ENCODE measurements at places on chromosomes 13 and 19. TPM values are rescaled to one million over a fixed set of nuclear protein-coding genes. Genes with fewer than 3 reads are reported as not detected.

- no peak for DNase-seq
Measured at GRCh38 chr13:111855191-111855590, 211.8 kb upstream of the SOX1 start.

DNA sequence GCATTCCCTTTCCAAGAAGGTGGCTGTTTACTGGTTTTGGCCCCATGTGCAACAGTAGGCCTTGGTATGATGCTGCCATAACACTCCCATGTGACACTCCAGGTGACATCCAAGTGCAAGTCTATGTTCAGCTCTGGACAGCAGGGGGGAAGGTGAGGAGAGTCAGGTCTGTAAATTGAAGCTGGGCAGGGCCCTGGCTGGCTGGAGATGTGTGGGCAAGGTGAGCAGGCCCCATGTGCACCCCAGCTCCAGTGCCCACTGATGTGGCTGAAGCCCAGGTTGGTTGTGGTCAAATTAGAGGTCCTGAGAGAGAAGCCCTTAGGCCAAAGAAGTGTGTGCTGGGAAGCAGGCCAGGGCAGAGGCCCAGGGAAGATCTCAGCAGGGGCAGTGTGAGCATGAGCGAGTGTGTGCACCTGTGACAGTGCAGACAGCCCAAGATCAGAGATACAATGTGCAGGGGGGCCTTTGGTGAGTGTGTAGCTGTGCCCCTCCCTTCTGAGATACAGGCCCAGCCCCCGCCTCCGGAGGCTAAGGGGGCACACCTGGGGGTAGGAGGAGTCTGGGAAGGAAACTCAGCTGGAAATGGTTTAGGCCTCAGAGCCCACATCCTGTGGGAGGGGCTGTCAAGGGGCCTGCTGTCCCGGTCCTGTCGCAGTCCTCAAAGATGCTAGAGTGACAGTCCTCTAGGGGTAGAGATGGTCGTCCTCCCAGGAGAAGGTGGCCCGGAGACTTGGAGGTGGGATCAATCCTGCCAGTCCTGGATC lies 18.6 kb downstream of the DEDD2 start:
- DNase-seq = no peak

DNA sequence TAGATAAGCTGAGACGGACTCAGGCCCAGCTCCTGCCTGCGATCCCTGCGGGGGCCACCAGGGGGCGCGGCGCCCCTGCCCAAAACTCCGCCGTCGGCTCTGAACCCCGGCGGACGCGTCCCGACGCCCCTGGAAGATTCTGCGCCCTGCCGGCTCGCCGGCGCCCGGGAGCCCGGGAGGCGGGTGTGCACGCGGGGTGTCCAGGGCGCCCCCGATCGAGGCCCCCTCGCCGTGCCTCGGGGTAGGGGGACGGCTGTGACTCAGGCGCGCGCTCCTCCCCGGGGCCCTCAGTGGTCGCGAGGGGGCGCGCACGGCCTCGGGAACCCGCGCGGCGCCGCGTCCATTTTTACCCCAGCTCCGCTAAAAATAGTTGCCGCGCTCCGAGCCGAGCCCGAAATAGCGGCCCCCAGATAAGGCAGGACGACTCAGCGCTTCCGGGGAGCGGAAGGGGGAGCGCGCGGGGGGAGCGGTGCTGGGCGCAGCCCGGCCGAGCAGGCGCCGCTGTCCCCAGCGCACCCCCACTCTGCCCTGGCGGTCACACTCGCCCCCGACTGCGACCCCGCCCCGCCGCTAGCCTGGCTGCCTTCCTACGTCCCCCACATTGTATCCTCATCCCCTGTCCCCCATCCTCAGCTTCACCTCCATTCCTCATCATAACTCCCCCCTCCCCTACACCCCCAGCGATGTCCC lies 16.0 kb upstream of the ERCC1 start:
- peak; percentile 76 for DNase-seq

- no peak for DNase-seq
Measured at GRCh38 chr19:42316223-42317211, 3.4 kb downstream of the TMEM145 start.

- DNase-seq = no peak
Measured at GRCh38 chr19:30662211-30662861, 290.2 kb downstream of the ZNF536 start.

- DNase-seq = peak; percentile 77
Measured at GRCh38 chr19:41223431-41224234, 4.6 kb downstream of the AXL start.

DNA sequence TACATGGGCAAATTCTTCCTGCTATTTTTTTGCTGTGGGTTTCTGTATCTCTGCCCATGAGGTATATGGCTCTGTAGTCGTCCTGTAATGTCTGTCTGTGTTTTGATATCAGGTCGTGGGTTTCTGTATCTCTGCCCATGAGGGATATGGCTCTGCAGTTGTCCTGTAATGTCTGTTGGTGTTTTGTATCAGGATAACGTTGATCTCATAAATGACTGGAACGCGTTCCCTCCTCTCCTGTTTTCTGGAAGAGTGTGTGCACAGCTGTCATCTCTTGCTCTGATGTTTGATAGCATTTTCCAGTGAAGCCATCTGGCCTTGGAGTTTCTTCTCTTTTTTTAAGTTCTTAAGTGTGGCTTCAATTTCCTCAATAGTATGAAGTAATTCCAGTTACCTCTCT lies 57.2 kb downstream of the SOX1 start:
- no peak for DNase-seq

DNA sequence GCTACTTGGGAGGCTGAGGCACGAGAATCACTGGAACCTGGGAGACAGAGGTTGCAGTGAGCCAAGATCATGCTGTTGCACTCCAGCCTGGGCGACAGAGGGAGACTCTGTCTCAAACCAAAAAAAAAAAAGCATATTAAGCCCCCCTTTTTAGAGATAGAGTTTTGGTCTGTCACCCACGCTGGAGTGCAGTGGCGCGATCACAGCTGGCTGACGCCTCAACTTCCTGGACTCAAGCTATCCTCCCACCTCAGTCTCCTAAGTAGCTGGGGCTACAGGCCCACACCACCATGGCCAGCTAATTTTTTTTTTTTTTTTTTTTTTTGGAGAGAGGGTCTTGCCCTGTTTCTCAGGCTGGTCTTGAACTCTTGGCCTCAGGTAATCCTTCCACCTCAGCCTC lies 34.2 kb upstream of the MAP3K10 start:
- DNase-seq = no peak

- no peak for DNase-seq
Measured at GRCh38 chr19:34707661-34708060, 26.4 kb upstream of the ZNF181 start.

DNA sequence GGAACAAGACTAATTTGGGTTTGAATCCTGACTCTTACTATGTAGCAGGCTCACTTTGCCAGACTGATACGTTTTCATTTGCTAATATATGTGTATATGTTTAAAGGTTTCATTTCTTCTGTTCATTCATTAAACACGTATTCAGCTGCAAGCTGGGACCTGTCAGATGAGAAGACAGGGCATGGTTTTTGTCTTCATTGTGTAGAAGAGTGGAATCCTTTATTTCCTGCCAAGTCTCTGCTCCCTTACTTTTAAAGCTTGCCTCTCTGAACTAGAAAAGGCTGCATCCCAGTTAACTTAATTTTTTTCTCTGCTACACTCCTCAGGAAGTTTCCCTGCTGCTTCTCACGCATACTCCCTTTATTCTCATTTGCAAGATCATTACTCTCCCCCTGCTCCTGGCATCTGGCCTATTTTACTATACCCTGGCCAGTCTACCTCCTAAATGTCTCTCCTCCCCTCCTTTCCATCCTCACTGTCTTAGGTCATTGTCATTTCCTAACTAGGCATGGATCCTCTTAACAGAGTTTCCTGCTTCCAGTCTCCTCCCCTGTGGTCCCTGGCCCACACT lies 141.0 kb upstream of the TMTC4 start:
- DNase-seq = peak; percentile 69

DNA sequence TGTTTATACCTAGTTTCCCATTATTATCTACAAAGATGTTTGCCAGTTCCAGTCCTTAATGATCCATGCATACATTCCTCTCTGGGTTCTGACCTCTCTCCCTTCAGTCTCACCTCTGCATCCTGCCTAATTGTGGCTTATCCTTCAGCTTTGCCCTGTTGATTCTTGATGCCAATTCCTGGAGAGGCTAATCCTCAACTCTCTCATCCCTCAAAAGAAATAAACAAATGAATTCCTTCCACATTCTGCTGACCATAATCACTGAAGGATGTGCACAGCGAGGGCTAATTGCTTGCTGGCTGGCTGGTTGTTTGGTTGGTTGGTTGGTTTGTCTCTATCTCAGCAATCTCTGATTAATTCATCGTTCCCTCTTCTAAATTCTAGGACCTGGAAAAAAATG lies 113.8 kb downstream of the IRS2 start:
- no peak for DNase-seq

The POP4 gene
- 76.6 TPM for total RNA-seq

The ICAM4 gene
- 0.27 TPM for total RNA-seq

GRCh38 chr19:39196860-39197562 lies at the start of gene NCCRP1:
Gene NCCRP1 (plus strand): TSS chr19:39196964. CDS start chr19:39196983, 19 bp downstream.
- DNase-seq = no peak

Data from fibroblast of the aortic adventitia (primary cell).